ENCODE measurements at places on chromosomes 2 and 18.

- DNase-seq = no peak
These were observed 436.6 kb downstream of the LRRTM4 start for GRCh38 chr2:77085561-77085960.

DNA sequence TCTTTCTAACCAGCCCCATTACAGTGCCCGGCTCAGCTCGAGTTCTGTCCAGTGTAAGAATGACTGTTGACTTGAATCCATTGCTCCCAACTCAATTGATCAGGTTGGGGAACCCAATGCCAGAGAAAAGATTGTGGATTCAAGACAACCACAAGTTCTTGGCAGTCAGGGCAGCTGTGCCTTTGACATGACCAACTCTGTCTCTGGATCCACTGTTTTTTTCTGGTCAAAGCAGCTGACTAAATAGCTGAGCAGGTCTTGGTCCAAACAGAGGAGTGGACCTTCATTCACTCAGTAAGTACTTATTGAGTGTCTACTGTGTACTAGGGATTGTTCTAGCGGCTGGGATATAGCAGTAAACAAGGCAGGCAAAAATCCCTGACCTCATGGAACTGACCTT lies 6.3 kb upstream of the ATOH8 start:
- DNase-seq = no peak

- DNase-seq = no peak
These were observed 14.9 kb downstream of the ATOH8 start for GRCh38 chr2:85768713-85769112.

- no peak for DNase-seq
These were observed 84.5 kb downstream of the ZCCHC2 start for GRCh38 chr18:62607302-62607701.

DNA sequence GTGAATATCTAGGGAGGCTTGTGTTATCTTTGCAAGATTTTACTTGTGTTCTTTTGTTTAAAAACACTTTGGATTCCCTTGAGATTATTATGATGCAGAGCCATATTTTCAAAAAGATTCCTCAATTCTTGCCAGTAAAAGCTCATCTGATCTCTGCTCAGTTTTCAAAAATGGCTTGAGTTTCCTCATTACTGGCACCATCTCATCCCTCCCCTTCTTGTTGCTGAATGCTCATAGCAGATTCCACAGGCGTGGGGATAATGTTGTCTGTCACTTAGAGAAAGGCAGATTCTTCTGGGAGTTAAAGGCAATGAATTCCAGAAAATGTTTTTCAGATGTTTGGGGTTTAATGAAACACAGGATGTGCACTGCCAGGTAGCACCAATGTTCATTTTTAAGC lies 170.4 kb upstream of the TANK start:
- no peak for DNase-seq

GRCh38 chr18:903701-904100 lies 970 bp upstream of the ADCYAP1 start:
- peak; percentile 58 for DNase-seq

- DNase-seq = no peak
These were observed 44.0 kb downstream of the CPO start for GRCh38 chr2:206983161-206983859.

DNA sequence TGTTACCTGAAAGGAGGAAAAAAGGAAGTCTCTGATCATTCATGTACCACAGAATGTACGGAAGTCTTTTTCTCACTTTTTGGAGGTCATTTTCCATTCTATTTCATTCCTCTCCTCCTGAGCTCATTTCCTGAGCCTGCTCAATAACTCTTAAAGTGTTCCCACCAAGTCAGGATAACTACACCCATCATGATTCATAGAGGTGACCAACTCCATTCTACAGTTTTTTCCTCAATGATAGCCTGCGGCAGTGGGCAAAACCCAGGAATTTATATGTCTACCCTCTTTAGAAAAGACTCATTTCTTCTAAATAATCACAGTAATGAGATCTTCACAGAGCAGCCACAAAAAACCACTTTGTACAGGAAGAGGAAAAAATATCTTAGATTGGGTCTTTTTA lies 372.5 kb downstream of the RBM43 start:
- DNase-seq = no peak

DNA sequence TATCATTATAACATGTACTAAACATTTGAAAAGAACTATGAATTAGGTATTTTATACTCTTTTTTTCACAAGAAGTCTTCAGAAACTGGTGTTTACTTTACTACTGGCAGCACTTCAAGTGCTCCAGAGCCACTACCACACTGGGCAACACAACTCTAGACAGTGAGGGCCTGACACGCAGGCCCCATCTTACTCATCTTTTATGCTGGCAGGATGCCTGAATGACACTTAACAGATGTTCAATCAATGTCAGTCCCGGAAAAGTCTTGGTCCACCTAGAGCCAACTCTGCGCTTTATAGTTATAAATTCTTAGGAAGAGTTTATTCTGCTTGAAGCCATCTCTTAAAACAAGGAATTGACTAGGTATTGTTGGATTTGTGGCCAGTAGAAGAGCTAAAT lies 8.7 kb upstream of the WIPF1 start:
- DNase-seq = peak; percentile 68

GRCh38 chr18:2827061-2827460 lies 19.7 kb upstream of the EMILIN2 start:
- no peak for DNase-seq

GRCh38 chr2:170930131-170930990 lies 1.3 kb downstream of the GORASP2 start:
- DNase-seq = peak; percentile 68

DNA sequence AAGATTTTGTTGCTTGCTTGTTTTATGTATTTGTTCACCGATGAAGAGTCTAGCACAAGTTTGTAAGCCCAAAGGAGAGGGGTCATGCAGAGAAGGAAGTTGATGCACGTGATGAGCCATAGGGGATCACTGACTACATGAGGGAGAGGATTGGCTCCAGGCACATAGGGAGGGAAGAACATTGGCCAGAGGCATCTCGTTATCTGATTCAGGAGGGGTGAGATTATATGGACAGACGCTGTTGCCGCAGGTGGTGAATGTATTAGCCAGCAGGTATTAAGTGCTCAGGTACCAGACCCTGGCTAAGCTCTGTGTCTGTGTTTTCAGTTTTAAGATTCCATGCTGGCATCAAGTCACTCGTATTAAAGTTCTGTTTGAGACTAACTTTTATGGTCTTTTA lies 91.8 kb upstream of the CHST9 start:
- no peak for DNase-seq

GRCh38 chr2:97845818-97846217 lies 132.4 kb downstream of the ZAP70 start:
- peak; percentile 28 for DNase-seq

- DNase-seq = no peak
These were observed 553.6 kb upstream of the NRP2 start for GRCh38 chr2:205128726-205129125.

GRCh38 chr2:237304763-237305514 lies 109.0 kb downstream of the COL6A3 start:
- DNase-seq = no peak

DNA sequence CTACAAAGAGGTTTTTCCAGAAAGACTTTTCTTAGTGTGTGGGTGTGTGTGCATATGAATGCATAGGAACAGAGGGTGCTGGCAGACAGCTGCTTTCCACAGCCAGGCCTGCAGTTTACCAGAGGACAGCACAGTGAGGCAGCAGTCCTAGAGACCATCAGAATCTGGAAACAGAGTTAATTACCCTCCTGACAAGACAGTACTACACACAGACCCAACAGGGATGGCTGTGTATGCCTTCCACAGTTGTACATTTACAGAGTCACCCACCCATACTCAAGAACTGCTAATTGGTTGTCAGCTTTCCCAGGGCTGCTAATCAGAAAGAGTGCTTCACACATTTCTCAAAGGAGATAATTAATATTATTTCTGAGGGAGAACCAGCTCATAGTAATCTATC lies 104.7 kb downstream of the FEZ2 start:
- DNase-seq = no peak

- DNase-seq = peak; percentile 100
These were observed 48.1 kb downstream of the C2orf42 start for GRCh38 chr2:70142590-70143313.

DNA sequence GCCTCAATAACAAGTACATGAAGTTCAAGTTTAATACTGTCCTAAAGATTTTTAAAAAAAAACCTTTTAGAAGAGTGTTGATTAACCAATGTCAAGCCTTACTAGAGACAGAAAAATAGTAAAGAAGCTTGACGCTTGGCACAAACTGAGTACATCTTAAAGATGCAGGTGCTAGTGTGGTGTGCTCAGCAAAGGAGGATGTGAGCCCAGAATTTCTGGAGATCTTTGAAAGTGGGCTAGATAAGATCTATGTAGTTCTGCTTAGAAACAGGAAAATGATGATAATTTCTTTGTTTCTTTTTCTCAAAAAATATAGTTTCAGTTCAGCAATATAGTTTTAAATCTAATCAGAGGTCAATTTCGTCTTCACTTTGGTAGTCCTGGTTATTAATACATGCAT lies 118.3 kb upstream of the KLHL14 start:
- DNase-seq = no peak

DNA sequence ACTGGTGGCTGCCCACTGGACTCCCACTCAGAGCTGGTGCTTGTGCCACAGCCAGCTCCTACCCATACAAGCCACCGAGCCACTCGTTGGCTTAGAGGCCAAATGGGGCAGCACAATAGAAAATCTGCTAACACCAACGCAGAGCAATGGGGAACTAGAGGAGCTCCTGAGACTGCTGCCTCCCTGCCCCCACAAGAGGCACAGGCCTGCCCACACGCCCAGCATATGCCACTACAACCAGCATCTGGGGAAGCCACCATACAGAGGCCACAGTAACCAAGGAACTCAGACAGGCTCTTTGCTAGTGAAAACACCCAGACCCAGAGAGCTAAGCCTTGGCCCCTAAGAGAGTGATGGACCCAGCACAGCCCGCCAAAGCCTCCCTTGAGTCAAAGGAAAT lies 231.2 kb upstream of the RAB6C start:
- no peak for DNase-seq

DNA sequence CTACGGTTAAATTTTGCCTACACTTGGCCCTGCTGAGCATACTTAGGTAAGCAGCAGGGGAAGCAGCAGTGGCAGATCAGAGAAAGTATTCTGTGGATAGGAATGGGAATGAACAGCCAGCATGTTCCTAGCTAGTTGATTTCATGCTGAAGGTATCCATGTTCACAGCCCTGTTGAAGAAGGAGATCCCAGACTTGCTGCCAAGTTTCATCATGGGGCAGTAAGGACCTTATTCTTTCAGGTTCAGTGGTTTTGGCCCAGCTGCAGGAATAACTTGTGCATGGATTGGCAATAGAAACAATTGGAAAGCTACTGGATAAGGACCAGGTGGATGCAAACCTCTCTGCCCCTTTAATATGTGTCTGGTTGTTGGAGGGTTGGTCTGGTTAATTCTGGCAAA lies 98.2 kb upstream of the TMEM178A start:
- no peak for DNase-seq

- no peak for DNase-seq
These were observed 186.7 kb downstream of the CAMKMT start for GRCh38 chr2:44548221-44549098.

GRCh38 chr2:65992198-65992554 lies 442.7 kb upstream of the MEIS1 start:
- no peak for DNase-seq

DNA sequence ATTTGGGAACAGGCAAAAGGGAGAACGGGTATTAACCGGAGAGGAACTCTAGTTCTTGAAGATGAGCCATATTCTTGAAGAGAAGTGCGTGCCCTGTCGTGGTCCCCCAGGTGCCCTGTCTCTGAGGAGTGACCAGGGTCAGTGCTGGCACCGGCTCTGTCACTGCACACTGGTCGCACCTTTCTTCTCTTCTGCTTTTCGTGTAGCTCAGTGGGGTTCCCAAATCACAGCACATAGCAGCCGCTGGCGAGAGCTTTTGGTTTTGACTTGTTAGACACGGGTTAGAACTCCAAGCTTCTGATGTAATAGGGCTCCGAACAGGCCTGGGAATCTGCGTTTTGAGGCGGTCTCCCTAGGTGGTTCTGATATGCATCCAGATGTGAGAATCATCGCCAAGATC lies 18.4 kb upstream of the LRRTM1 start:
- no peak for DNase-seq

- DNase-seq = no peak
These were observed 40.7 kb downstream of the ONECUT2 start for GRCh38 chr18:57475903-57476302.
